ENCODE measurements at places on chromosomes 4 and X.
A peak's percentile ranks its signal among the peaks of the same experiment; 100 is the strongest.

DNA sequence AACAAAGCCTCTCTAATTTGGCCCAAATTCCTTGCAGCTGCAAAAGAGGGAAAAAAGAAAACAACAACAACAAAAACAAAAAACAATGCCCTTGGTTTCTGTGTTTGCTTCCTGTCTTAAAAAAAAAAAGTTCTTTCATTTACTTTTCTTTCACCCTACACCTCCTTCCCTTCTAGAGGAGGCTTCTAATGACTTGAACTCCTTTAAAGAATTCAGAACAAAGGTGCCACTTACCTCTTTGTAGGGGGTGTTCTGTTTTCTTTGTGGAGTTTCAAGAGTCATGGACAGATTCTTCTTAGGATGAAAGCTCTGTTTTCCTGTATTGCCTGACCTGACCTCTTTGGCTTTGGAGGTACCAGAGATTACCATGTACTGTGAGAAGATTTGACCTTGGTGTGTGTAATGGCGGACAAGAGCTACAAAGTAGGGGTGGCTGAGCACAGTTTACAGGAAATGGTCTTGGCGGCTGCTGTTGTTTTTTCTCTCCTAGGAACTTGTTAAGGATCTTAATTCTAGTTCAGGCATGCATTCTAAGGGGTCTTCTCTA lies 72.4 kb upstream of the S100G start:
- no peak overlapping the region for H3K27ac ChIP-seq
- no peak overlapping the region for H3K4me3 ChIP-seq
- DNase-seq = no peak
- H3K36me3 ChIP-seq = no peaks in the 10 kb centered on the region
- no peaks in the 10 kb centered on the region for H3K27me3 ChIP-seq

- H3K27ac ChIP-seq = no peak overlapping the region
- no peaks in the 10 kb centered on the region for H3K4me1 ChIP-seq
- DNase-seq = no peak
- no peaks in the 10 kb centered on the region for H3K36me3 ChIP-seq
- H3K4me3 ChIP-seq = no peak overlapping the region
- H3K27me3 ChIP-seq = peaks cover under 1% of the 10 kb centered on the region
Measured at GRCh38 chr4:7214359-7214758, 22.0 kb downstream of the SORCS2 start.

GRCh38 chr4:123616951-123617461 lies 220.4 kb downstream of the SPRY1 start:
- no peak overlapping the region for H3K4me3 ChIP-seq
- no peaks in the 10 kb centered on the region for H3K36me3 ChIP-seq
- peak overlapping the region; percentile 68 for H3K27ac ChIP-seq
- DNase-seq = peak; percentile 48

GRCh38 chr4:118839221-118839927 lies 3.4 kb upstream of the SEC24D start:
- peaks cover 24% of the 10 kb centered on the region for H3K4me1 ChIP-seq
- H3K4me3 ChIP-seq = no peak overlapping the region
- DNase-seq = no peak
- no peaks in the 10 kb centered on the region for H3K27me3 ChIP-seq
- no peak overlapping the region for H3K27ac ChIP-seq

DNA sequence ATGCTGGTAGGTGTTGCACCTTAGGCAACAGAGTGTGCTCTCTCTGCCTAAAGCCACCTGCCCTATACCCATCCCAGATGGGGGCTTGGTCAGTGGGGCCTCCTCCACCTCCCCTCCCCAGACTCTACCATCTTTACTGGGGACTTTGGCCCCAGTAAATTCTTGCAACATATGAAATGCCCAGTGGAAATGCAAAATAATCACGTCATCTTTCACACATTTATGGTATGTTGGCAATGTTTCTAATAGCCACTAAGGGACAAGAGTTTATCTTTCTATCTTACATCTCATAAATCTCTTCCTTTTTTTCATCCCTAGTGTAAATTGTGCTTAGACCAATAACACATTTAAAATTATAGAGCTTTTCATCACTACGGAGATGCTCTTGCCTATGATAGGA lies 103.0 kb upstream of the MAML3 start:
- H3K4me1 ChIP-seq = peaks cover 22% of the 10 kb centered on the region
- no peak for DNase-seq
- H3K27me3 ChIP-seq = no peaks in the 10 kb centered on the region

GRCh38 chrX:66544181-66544580 lies 94.7 kb downstream of the EDA2R start:
- DNase-seq = no peak
- H3K4me3 ChIP-seq = no peak overlapping the region
- H3K36me3 ChIP-seq = no peaks in the 10 kb centered on the region
- no peaks in the 10 kb centered on the region for H3K4me1 ChIP-seq
- H3K27me3 ChIP-seq = no peaks in the 10 kb centered on the region

GRCh38 chr4:99724067-99724466 lies 66.4 kb upstream of the C4orf54 start:
- no peak overlapping the region for H3K4me3 ChIP-seq
- DNase-seq = no peak
- H3K36me3 ChIP-seq = no peaks in the 10 kb centered on the region
- H3K27me3 ChIP-seq = no peaks in the 10 kb centered on the region

GRCh38 chrX:120791013-120791643 lies 84.5 kb downstream of the CT47B1 start:
- H3K4me3 ChIP-seq = no peak overlapping the region
- peak; percentile 38 for DNase-seq
- H3K27ac ChIP-seq = peak overlapping the region; percentile 60
- H3K4me1 ChIP-seq = peaks cover 17% of the 10 kb centered on the region
- no peaks in the 10 kb centered on the region for H3K27me3 ChIP-seq
- H3K36me3 ChIP-seq = no peaks in the 10 kb centered on the region
